ENCODE measurements at places on chromosomes 16 and 17. TPM values are rescaled to one million over a fixed set of nuclear protein-coding genes. Genes with fewer than 3 reads are reported as not detected.

DNA sequence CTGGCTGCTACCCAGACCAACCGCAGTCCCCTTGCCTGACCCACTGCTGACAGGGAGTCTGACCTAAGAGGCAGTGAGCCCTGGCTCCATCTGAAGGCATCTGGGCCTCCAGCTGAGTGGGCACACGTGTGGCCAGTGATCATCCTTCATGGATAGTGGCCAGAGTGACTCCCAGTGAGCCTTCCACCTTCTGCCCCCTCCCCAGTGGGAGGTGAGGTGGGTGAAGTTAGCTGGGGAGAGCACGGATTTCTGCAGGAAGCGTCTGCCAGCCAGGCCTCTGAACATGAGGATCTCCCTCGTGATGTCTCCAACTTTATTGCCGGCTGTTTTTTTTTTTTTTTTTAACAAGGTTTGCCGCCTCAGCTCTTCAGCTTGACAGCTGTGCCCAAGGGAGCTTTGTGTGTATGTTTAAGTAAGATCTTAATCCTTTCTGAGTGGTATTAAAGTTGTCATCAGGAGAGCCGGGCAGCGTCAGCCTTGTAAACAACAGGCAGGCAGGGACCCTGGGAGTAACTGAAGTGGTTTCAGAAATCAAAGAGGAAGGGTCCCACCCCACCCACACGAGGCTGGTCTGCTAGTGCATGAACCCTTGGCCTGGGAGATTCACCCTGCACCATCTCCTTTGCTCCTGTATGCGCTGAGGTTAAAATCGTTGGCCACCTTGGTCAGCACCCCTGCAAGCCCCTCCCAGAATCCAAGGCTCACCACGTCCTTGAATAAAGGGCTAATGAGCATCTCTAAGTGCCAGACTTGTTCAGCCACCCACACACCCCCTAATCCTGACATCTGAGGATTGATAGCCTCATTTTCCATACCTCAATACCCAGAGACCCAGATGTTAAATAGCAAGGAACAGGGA is 33.3 kb downstream of the RHBDL3 start:
- no peak overlapping the region for H3K27ac ChIP-seq
- no peaks in the 10 kb centered on the region for H3K4me1 ChIP-seq
- DNase-seq: no peak
- no peaks in the 10 kb centered on the region for H3K36me3 ChIP-seq
- H3K27me3 ChIP-seq: no peaks in the 10 kb centered on the region

- H3K4me3 ChIP-seq: peak overlapping the region; percentile 98
- no peaks in the 10 kb centered on the region for H3K27me3 ChIP-seq
- peaks cover 11% of the 10 kb centered on the region for H3K4me1 ChIP-seq
- peaks cover 21% of the 10 kb centered on the region for H3K36me3 ChIP-seq
- peak; percentile 61 for DNase-seq
These were observed 1.1 kb downstream of the KIF1C start for GRCh38 chr17:4998732-4999429.

DNA sequence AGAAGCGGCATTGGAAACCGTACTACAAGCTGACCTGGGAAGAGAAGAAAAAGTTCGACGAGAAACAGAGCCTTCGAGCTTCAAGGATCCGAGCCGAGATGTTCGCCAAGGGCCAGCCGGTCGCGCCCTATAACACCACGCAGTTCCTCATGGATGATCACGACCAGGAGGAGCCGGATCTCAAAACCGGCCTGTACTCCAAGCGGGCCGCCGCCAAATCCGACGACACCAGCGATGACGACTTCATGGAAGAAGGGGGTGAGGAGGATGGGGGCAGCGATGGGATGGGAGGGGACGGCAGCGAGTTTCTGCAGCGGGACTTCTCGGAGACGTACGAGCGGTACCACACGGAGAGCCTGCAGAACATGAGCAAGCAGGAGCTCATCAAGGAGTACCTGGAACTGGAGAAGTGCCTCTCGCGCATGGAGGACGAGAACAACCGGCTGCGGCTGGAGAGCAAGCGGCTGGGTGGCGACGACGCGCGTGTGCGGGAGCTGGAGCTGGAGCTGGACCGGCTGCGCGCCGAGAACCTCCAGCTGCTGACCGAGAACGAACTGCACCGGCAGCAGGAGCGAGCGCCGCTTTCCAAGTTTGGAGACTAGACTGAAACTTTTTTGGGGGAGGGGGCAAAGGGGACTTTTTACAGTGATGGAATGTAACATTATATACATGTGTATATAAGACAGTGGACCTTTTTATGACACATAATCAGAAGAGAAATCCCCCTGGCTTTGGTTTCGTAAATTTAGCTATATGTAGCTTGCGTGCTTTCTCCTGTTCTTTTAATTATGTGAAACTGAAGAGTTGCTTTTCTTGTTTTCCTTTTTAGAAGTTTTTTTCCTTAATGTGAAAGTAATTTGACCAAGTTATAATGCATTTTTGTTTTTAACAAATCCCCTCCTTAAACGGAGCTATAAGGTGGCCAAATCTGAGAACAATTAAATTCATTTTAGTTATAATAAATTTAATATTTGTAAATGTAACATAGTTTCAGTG is 1.7 kb downstream of the HEXIM1 start:
- H3K27me3 ChIP-seq: no peaks in the 10 kb centered on the region
- DNase-seq: peak; percentile 79
- no peaks in the 10 kb centered on the region for H3K36me3 ChIP-seq
- peak overlapping the region; percentile 100 for H3K27ac ChIP-seq
- peaks cover 16% of the 10 kb centered on the region for H3K4me1 ChIP-seq
- peak overlapping the region; percentile 77 for H3K4me3 ChIP-seq

DNA sequence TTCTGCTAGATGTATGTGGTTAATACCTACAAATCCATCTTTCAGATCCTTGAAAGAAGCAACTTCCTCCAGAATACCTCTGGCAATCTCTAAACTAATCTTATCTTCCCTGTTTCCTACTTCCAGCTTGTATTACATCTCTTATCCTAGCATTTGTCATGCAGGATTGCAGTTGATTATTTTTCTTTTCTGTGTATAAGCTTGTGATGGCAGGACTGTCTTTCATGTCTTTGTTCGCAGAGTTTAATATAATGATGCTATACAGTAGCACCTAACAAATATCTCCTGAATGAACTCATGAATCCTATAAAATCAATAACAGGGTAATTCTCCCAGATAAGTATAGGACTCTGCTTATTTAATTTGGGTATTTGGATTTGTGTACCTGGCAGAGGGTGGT is 12.2 kb upstream of the UBE2G1 start:
- no peaks in the 10 kb centered on the region for H3K36me3 ChIP-seq
- H3K27me3 ChIP-seq: no peaks in the 10 kb centered on the region

DNA sequence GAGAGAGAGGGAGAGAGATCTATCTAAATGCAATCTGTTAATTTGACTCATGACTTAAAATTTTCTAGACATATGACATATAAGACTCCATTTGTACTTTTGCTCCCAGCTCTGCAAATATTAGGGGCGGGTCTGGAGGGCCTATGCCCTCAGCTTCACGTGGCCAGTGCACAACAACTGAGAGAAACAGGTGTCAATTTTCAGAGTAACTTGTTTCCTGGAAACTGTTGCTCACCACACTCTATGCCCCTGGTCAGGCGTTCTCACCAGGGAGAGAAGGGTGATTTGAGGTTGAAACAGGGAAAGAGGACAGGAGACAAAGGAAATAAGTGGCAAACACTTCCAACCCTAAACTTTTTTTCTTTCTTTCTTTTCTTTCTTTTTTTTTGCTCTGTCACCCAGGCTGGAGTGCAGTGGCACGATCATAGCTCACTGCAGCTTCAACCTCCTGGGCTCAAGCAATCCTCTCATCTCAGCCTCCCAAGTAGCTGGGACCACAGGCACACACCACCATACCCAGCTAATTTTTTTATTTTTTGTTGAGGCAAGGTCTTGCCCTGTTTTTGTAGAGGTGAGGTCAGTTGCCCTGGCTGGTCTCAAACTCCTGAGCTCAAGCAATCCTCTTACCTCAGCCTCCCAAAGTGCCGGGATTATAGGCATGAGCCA is 270.0 kb downstream of the SLC39A11 start:
- H3K4me3 ChIP-seq: no peak overlapping the region
- H3K27ac ChIP-seq: no peak overlapping the region

DNA sequence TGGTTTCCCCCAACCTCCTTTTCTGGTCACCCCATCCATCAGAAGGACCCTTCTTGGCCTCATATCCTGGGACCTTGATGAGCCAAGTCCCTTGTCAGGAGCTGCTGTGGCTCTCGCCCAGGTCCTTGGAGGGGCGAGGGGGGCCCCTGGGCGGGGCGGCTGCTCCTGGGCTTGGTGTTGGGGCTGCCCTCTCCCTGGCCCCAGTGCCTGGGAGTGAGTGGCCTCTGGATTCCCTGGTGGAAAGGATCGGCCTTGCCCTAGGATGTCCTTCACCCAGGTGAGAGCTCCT is 6.2 kb upstream of the NOTUM start:
- no peaks in the 10 kb centered on the region for H3K36me3 ChIP-seq
- no peaks in the 10 kb centered on the region for H3K27me3 ChIP-seq
- no peak overlapping the region for H3K4me3 ChIP-seq
- H3K4me1 ChIP-seq: no peaks in the 10 kb centered on the region
- H3K27ac ChIP-seq: no peak overlapping the region

DNA sequence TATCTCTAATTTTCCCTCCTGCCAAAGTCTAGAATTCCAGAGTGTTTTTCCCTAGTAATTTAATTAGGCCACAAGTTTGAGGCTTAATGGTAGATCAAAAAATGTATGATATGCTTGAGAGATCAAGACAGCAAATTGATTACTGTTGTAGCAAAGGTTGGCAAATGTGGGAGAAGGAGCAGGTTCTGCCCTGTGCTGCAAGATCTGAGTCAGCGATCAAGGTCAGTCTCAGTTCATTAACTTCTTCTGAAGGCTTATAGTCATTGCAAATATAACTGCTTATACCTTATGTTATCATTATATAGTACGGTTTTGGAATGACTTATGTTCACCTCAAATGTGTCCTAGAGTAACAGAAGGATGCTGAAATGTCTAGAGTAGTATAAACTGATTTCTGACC is 231.1 kb upstream of the TBX2 start:
- H3K4me3 ChIP-seq: no peak overlapping the region
- no peaks in the 10 kb centered on the region for H3K36me3 ChIP-seq
- no peaks in the 10 kb centered on the region for H3K4me1 ChIP-seq
- no peak for DNase-seq

DNA sequence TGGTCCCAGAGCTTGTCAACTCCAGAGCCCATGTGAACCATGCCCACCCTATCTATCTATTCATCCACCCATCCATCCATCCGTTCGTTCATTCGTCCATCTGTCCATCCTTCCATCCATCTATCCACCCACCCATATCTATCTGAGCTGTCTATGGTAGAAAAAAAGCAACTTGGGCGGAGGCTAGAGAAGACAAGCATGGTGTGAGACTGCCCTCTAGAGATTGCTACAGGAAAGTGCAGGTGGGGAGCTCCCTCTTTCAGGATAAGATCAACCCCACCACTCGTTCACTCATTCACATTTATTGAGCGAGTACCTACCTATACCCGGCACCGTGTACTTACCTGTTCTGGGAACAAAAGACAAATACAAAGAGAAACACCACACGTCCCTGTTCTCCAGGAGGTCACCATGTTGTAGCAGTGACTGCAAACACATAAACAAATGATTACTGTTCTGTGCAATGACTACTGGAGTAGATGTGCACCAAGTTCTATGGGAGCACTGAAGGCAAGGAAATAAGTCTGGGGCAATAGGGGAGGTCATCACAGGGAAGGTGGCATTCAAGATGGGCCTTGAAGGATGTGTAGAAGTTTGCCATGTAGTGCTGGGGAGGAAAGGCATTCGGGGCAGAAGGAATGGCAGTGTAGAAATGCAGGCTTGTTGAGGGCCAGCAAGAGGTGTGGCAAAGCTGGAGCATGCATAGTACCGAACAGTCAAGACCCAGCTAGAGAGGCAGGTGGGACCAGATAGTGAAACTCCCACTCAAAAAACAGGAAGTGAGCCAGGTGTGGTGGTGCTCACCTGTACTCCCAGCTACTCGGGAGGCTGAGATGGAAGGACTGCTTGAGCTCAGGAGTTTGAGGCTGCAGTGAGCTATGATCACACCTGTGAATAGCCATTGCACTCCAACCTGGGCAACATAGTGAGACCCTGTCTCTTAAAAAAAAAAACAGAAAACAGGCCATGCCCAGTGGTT is 13.4 kb upstream of the ATP5MC1 start:
- no peak for DNase-seq
- H3K4me3 ChIP-seq: no peak overlapping the region
- H3K36me3 ChIP-seq: no peaks in the 10 kb centered on the region
- no peaks in the 10 kb centered on the region for H3K27me3 ChIP-seq

- H3K27me3 ChIP-seq: no peaks in the 10 kb centered on the region
- H3K4me1 ChIP-seq: no peaks in the 10 kb centered on the region
- no peak for DNase-seq
- no peak overlapping the region for H3K4me3 ChIP-seq
- no peaks in the 10 kb centered on the region for H3K36me3 ChIP-seq
These were observed 12.4 kb downstream of the ITGB3 start for GRCh38 chr17:47265983-47266541.

- no peak overlapping the region for H3K4me3 ChIP-seq
- H3K27me3 ChIP-seq: no peaks in the 10 kb centered on the region
- no peak overlapping the region for H3K27ac ChIP-seq
- H3K36me3 ChIP-seq: no peaks in the 10 kb centered on the region
- DNase-seq: no peak
These were observed 2.2 kb upstream of the BICDL2 start for GRCh38 chr16:3038896-3039295.

The CDRT4 gene
- 6.9 TPM for total RNA-seq

The WFDC1 gene
- total RNA-seq: 0.19 TPM

The BRIP1 gene
- total RNA-seq: 0.38 TPM

The MEIOB gene
- total RNA-seq: 0.44 TPM

The ALDH3A1 gene
- total RNA-seq: 0.51 TPM
